ENCODE measurements at places on chromosomes 16 and 17. TPM values are rescaled to one million over a fixed set of nuclear protein-coding genes. Genes with fewer than 3 reads are reported as not detected.

- DNase-seq: no peak
Observed at GRCh38 chr17:17816240-17816814, 20.5 kb downstream of the SREBF1 start.

- DNase-seq: no peak
Observed at GRCh38 chr17:40070709-40071312, 8.0 kb downstream of the THRA start.

GRCh38 chr16:49876716-49877129, 20.8 kb upstream of the ZNF423 start:
- peak; percentile 66 for DNase-seq

The MT1E gene
- total RNA-seq: 36.4 TPM

DNA sequence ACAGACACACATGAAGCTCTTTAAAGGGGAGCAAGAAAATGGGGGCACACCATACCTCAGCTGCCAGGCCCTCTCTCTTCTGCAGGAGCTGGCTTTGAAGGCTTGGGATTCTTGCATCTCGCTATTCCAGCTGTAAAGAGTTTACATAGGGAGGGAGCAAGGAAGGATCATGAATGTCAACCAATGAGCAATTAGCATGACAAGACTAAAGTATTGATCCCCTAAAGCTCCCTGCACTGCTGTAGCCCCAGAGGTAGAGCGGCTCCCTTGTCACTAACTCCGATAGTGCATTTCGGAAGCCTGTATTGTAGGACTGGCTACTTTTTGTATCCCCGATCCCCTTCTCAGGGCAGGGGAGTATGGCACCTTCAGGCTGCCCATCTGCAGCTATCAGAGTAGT, 113.4 kb upstream of the PMFBP1 start:
- DNase-seq: no peak

DNA sequence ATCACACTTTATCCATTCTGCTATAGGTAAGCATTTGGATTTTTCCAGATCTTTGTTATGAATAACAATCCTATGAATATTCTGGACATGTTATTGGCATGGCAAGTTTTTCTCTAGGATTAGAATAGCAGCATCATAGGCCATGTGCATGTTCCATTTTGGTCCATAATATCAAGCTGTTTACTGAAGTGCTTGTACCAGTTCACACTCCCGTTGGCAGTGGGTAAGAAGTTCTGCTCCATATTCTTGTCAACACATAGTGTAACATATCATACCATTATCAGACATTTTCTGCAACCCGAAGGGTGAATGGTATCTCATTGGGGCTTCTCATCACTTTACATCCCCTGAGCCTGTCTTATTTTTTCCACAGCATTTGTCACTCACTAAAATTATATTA, 661.9 kb upstream of the SALL1 start:
- no peak for DNase-seq

The HBA2 gene
- not detected for total RNA-seq

The HSPB9 gene
- total RNA-seq: 0.31 TPM

DNA sequence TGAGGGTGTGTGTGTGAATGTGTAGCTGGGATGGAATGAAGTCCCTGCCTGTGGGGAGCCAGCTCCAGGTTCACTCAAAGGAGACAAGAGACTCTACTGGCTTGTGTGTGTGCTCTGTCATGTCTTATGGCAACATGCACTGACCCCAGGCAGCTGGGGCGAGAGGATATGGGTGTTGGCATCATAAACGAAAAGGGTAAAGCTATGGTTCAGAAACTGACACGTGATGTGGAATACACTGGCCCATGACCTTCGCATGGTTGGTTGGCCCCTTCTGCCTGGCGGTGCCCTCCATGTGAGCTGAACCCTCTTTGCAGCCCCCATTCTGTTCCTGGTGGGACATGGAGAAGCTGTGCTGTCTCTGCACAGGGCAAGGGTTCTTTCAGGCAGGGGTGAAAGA, 21.9 kb downstream of the ZNF750 start:
- no peak for DNase-seq

GRCh38 chr17:6269478-6269877, 165.4 kb downstream of the AIPL1 start:
- DNase-seq: peak; percentile 56

DNA sequence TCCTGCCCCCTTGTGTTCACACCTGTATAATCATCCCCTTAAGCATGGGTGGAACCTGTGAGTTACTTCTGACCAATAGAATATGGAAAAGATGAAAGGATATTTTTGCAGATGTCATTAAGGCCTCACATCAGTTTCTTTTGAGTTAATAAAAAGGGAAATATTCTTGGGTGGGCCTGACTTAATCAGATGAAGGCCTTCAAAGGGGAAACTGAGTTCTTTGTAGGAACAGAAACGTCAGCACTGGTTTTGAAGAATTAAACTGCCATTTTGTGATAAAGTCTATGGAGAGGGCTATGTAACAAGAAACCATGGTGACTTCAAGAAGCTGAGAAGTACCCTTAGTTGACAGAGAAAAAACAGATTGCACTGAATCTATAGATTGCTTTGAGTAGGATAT, 168.7 kb upstream of the CNTNAP4 start:
- DNase-seq: no peak

The LCAT gene
- total RNA-seq: 23.6 TPM

The DCUN1D3 gene
- total RNA-seq: 12.0 TPM

DNA sequence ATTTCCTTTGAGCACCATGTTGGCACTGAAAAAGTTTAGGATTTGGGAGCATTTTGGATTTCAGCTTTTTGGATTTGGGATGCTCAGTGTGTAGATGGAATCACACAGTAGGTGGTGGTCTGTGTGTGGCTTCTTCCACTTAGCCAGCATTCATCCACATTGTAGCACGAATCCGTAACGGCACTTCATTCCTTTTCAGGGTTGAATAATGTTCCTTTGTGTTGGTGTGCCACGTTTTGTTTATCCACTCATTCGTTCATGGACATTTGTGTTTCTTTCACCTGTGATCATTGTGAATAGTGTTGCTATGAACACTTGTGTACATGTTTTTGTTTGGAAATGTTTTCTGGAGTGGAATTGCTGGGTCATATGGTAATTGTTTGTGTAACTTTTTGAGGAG, 85.1 kb downstream of the RAP1GAP2 start:
- DNase-seq: no peak

- DNase-seq: no peak
Observed at GRCh38 chr17:74085434-74085833, 118.0 kb upstream of the RPL38 start.

The MARVELD3 gene
- not detected for total RNA-seq

DNA sequence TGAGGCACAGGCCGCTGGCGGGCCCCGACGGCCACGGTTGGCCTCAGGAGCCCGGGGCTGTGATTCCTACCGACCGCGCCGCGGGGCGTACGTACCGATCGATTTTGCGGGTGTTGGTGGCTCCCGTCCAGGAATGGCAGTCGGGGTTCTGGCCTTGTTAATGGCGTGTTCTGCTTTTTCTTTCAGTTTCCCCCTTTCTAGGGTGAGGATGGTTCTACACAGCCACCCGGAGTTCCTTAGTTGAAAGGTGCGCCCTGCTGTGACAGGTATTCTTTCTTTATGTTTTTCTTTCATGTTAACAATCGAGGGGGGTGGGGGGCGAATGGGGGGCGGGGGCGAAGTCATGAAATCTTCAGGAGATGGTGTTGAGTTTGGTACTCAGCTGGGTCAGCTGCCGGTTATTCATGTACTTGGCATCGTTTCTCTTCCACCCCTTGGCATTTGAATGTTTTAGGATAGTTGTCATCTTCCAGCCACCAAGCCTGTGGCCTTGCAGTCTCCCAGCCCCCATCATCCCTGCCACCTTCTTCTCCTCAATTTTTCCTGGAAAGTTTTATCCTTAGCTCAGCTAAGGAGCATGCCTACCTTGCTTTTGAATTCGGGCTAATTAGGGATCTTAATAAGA, 802 bp downstream of the CYLD start:
- DNase-seq: no peak

- DNase-seq: no peak
Observed at GRCh38 chr17:58302919-58303585, 22.3 kb upstream of the MPO start.

The TLCD3B gene
- total RNA-seq: 3.9 TPM

The ARL5C gene
- total RNA-seq: 0.11 TPM

The NATD1 gene
- total RNA-seq: 5.7 TPM

DNA sequence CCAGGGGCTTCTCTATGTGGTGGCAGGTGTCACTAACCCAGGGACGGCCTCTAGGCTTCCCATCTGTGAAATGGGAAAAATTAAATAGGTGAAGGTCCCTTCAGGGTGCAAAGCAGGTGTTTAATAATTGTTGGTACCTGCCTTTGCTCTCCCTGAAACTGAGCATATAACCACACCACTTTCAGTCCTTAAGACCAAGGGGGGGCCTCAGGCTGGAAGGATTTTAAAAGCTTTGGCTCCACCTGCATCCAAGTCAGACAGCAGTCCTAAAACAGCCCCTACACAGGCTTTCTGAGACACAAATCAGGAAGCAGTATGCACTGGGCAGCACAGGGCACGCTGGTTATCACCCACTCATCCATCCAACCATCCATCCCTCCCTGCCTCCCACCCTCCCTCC, 55.0 kb downstream of the TK2 start:
- DNase-seq: no peak

- DNase-seq: no peak
Observed at GRCh38 chr16:62253966-62254365, 217.7 kb upstream of the CDH8 start.

DNA sequence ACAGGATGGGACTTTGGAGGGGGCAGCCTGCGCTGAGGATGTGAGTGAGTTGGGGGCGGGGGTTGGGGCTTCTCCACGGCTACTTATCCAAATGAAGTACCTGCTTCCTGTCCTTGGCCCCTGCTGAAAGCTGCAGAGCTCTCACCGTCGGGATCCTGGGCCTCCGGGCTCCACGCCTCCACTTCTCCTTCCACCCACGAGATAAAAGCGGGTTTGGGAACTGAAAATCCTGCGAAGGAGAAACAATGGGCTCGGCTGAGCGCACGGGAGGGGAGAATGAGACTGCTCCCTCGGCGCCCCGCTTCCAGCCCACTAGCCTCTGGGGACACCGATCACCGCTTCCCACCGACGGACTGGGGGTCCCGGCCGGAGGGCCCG, 486 bp downstream of the ZNF785 start:
- no peak for DNase-seq

The CPNE2 gene
- 11.0 TPM for total RNA-seq

DNA sequence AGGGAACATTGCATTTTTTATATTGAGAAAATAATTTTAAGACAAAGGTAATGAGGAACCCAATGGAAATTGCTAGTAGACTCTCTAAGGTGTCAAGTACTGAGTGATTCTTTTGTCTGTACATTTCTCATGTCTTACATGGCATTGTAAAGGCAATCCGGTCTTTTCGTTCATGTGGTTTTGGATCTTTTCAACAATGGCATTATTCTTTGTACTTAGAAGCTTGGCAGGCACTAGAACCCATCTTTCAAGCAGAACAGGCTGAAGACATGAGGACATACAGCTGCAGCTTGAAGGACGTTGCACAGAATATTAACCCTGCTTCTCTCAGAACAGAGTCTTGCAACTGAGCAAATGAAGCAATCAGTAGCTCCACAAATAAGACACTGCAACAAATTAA, 231.5 kb upstream of the ZFHX3 start:
- no peak for DNase-seq

The CMTM1 gene
- 13.5 TPM for total RNA-seq

GRCh38 chr16:26382586-26382985, 684.1 kb upstream of the C16orf82 start:
- DNase-seq: no peak

DNA sequence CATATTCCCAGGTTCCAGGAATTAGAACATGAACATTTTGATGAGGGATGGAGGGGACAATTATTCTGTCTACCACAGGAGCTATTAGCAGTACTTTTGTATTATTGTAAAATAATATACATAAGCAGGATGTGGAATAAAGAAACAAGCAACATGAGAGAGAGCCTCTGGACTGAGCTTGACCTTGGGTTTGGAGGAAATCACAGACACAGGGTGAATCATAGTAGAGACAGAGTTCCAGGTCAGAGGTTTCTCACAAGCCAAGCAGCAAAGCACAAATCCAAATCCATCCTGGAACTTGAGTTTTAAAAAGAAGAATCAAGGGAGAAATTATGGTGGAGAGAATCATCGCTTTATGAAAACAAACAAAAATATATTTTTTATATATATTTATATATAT, 5.1 kb downstream of the KRT31 start:
- DNase-seq: no peak

DNA sequence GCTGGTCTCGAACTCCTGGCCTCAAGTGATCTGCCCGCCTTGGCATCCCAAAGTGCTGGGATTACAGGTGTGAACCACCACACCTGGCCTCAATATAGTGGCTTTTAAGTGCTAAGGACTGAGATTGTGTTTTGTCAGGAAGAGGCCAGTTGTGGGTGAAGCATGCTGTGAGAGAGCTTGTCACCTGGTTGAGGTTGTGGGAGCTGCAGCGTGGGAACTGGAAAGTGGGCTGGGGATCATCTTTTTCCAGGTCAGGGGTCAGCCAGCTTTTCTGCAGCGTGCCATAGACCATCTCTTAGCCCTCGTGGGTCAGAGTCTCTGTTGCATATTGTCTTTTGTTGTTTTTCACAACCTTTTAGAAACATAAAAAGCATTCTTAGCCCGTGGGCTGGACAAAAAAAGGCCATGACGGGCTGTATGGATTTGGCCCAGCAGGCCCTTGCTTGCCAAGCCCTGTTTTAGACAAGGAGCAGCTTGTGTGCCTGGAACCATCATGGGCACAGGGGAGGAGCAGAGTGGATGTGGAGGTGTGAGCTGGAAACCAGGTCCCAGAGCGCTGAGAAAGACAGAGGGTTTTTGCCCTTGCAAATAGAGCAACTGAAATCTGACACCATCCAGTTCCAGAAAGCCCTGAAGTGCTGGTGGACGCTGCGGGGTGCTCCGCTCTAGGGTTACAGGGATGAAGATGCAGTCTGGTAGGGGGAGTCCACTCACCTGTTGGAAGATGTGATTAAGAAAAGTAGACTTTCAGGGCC, 5.5 kb downstream of the BIRC5 start:
- DNase-seq: no peak

DNA sequence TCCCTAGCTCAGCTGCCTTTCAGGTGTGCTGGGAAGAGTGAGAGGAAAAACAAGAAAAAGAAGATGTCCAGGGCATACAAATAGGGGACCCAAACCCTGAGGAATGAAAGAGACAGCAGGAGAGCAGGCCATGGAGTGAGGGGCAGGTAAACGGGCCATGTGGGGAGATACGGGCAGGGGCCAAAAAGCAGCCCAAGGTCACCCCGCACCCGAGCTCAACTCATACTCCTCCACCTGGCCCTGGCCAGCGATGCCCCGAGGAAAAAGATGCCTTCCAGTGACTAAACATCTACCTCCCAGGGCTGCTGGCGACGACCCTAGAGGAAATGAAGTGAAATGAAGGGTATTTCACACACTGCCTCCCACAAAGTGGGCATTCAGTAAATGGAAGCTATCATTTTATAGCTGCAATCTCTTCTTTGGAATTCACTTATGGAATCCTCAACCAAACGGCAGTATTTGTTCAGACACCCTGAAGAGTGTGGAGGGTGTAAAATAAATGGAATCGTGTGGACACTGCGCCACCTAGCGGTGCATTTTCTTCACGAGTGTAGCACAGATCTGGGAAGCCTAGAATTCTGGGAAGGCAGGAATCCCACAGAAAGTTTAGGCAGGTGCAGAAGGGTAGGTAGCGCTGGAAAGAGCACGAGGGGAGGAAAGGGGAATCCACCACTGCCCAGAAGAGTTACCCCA, 14.9 kb downstream of the ELAC2 start:
- DNase-seq: peak; percentile 45

The CRYM gene
- total RNA-seq: not detected

- DNase-seq: no peak
Observed at GRCh38 chr16:17105239-17105797, 365.4 kb downstream of the XYLT1 start.

- no peak for DNase-seq
Observed at GRCh38 chr17:68239632-68240366, 8.0 kb upstream of the AMZ2 start.

The KRTAP9-2 gene
- not detected for total RNA-seq

- no peak for DNase-seq
Observed at GRCh38 chr17:76191896-76192295, 48.4 kb downstream of the RNF157 start.
